Left forelimb (tissue), 1 donor: ENCODE measurements at places on chromosomes 11 and 22.

DNA sequence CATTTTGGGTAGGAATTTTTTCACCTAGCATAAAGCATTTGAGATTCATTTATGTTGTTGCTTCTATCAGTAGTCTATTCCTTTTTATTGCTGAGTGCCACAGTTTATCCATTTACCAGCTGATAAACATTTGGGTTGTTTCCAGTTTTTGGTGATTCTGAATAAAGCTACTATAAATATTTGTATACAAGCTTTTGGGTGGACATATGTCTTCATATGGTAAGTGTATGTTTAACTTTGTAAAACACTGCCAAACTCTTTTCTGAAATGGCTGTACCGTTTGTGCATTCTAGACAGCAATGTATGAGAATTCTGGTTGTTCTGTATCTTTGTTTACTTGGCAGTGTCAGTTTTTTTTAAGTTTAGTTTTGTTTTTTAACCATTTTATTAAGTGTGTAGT lies 16.9 kb downstream of the USP47 start:
- no peak for DNase-seq

- no peak for DNase-seq
These were observed 138.2 kb upstream of the TENM4 start for GRCh38 chr11:79579063-79579462.

DNA sequence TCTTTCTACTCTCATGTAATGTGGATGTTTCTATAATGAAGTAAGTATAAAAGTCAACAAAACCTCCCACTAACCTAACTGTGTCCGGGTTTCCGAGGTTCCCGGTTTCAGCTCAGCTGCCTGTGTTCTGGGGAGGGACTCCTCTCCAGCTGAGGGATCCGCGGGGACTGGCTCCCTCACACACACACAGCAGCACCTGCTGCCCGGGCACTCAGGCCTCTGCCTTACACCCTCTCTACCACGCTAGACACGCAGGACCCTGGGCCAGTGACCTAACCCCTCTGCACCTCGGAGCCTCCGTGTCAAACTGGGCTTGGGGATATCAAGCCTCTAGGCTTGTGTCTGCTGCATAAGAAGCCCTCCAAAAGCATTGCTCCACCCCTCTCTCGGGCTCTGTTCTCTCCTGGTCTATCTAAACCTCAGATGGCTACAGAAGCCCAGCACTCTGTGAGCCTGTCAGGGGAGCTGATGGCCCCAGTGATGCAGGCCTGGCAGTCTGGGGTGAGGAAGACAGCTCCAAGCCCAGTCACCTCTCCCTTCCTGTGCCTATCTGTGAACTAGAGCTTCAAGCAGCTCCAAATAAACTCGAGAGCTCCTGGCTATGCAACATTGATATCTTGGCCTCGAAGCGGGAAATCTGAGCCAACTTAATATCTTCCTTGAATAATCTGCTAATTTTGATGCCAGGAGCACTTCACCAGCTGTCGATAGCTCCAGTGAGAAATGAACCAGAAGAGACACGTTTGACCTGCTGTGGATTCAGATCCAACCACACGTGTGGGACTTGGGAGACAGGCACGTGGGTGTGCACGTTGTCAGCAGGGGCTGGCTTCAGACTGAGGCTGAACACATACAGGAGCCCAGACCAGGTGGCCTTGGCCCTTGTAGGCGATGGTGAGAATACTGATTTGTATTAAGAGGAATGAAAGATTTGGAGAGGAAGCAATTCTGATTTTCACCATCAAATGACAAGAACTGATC lies 232.7 kb upstream of the B3GAT1 start:
- peak; percentile 59 for DNase-seq

DNA sequence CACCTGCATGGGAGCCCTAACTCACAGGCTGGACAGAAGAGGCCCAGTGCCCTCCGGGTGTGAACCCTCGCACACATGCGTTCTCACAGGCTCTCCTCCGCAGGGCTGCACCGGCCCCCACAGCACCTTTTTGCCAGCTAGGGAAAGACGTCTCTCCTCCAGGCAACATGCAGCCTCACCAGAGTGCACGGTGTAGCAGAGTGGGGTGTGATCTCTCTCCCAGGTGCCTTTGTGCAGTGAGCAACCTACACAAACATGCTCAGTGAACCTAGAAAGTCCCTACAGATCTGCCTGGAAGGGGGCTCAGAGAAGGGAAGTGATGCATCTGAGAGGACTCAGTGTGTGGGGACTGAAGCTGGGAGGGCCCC lies 3.7 kb upstream of the CARNS1 start:
- DNase-seq, result no peak

GRCh38 chr11:67530282-67530592 lies 7.0 kb upstream of the CABP2 start:
- DNase-seq, result no peak
